ENCODE measurements at places on chromosomes 1 and 21. TPM values are rescaled to one million over a fixed set of nuclear protein-coding genes. Genes with fewer than 3 reads are reported as not detected.

The IQCC gene
- 3.4 TPM for total RNA-seq

The NCDN gene
- total RNA-seq = 23.4 TPM

The MYOG gene
- total RNA-seq = not detected

The ITLN2 gene
- total RNA-seq = not detected

The TFF2 gene
- not detected for total RNA-seq

The HES4 gene
- total RNA-seq = 219 TPM

The NAXE gene
- 76.2 TPM for total RNA-seq

The FBLIM1 gene
- total RNA-seq = 231 TPM

The RIPPLY3 gene
- not detected for total RNA-seq

The BGLAP gene
- total RNA-seq = not detected

The GBP4 gene
- total RNA-seq = 27.0 TPM

The SERPINC1 gene
- total RNA-seq = 0.18 TPM

The CTPS1 gene
- total RNA-seq = 38.7 TPM

The MRPS6 gene
- total RNA-seq = 26.4 TPM

The STRIP1 gene
- 34.8 TPM for total RNA-seq

The SH2D5 gene
- total RNA-seq = 3.2 TPM

The F5 gene
- total RNA-seq = not detected

The ITGB2 gene
- not detected for total RNA-seq

The PPIAL4G gene
- not detected for total RNA-seq

The ARTN gene
- not detected for total RNA-seq

The ROR1 gene
- 28.5 TPM for total RNA-seq

The DIRAS3 gene
- total RNA-seq = 7.9 TPM

The SARS1 gene
- 156 TPM for total RNA-seq

The LAMC1 gene
- total RNA-seq = 629 TPM

The IL10 gene
- total RNA-seq = not detected

The LCE2A gene
- not detected for total RNA-seq

The SPRR3 gene
- total RNA-seq = not detected

The MFAP2 gene
- 133 TPM for total RNA-seq

The SLC45A1 gene
- 2.2 TPM for total RNA-seq

The PCNX2 gene
- total RNA-seq = 5.5 TPM

The MYBPHL gene
- not detected for total RNA-seq

The SPRR2D gene
- not detected for total RNA-seq

The B3GALT2 gene
- 0.78 TPM for total RNA-seq

The IL19 gene
- not detected for total RNA-seq

The RGS2 gene
- 2.9 TPM for total RNA-seq

The RBP7 gene
- 0.68 TPM for total RNA-seq

The CNIH4 gene
- 41.5 TPM for total RNA-seq

The CYP2J2 gene
- total RNA-seq = 0.58 TPM

The AKIRIN1 gene
- total RNA-seq = 46.7 TPM

The CXADR gene
- 10.7 TPM for total RNA-seq
